C1 segment of cervical spinal cord (tissue), 14 donors: ENCODE measurements at places on chromosomes 13 and 19.

DNA sequence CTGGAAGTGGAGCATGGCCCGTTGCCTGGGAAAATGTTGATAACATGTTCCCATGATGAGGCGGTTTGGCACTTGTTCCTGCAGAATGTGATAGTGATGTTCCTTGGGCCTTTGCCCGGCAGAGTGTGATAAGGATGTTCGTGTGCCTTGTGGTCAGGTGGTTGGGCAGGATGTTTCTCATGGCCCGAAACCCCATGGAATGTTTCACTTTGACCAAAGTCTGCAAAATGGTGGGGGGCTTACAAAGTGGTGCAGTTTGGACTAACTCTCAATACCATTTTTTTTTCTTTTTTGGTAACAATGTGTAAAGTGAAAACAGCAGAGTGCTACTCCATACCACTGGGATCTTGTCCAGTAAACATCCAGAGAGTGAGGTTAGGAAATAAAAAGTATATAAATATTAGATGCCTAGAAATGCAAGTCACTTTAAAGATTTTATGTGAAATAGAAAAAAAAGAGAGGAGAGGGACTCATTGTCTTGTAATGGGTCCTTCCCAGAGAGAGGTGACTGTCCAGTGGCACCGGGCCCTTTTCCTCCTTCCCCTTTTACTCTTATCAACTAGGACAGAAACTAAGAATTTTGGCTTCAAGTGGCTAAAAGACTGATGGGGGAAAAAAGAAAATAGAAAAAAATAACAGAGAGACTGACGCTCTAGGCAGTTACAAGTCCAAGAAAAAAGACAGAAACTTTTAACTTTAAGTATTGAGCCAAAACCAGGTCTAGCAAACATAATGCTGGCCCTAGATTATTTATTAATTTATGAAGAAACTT lies 5.7 kb downstream of the FPR3 start:
- no peak for DNase-seq

GRCh38 chr13:20426766-20427448 lies 98.8 kb downstream of the CRYL1 start:
- DNase-seq: no peak

GRCh38 chr13:112908342-112908741 lies 60.7 kb upstream of the MCF2L start:
- no peak for DNase-seq

- DNase-seq: no peak
Measured at GRCh38 chr13:59963383-59963782, 200.3 kb downstream of the DIAPH3 start.

DNA sequence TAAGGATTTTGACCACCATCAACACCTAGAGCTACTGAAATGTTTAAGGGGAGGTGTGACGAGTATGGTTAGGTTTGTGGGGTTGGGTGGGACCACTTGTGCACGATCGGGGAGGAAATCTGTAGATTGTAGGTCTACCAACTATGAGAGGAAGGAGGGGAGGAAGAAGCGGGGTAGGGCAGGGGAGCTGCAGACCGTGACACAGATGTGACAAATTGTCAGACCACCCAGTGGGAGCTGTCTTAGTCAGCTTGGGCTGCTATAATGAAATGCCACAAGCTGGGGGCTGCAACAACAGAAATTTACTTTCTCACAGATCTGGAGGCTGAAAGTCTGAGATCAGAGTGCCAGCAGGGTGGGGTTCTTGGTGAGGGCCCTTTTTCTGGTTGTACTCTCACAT lies 62.2 kb upstream of the ARGLU1 start:
- no peak for DNase-seq

DNA sequence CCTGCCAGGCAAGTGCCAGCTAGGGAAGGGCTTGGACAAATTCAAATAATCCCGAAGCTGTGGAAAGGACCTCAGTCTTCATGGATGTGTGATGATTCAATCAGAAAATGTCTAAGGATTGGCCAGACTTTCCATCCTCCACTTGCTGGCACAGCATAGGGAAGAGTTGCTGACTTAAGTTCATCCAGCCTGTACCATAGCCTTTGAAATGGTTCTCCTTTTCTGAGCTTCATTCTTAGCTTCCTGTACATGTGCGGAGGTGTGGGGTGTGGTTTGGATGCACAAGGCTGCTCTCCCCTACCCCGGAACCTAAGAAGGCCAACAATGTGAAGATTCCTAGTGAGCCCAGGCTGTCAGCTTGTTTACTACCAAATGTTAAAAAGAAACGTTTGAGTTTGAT lies 959 bp upstream of the IGFL3 start:
- DNase-seq: no peak

DNA sequence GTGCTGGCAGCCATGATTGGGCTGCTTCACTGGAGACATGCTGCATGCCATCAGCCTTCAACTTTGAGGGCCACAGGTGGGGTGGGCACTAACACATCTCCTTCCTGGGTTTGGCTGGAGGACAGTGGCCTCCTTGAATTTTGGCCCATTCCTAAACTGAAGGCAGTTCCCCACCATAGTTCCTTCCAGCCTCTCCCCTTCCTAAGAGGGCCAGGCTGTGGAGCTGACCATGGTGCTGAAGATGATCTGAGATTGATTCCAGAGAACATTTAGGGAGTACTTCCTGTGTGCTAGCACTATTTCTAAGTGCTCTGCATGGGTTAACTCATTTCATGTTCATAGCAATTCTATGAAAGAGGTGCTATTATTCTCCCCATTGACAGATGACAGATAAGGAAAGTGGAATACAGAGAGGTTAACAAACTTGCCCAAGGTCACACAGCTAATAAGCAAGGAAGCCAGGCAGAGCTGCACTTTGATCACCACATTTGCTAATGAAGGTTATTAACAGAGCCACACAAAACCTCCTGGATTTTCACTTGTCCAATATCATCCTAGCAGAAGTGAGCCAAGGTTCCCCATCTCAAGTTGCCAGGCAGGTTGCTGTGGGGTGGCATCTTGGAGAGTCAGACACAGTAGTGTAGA lies 175.3 kb downstream of the ZIC5 start:
- DNase-seq: no peak

GRCh38 chr19:7000816-7001215 lies 20.4 kb downstream of the MBD3L2B start:
- DNase-seq: no peak

GRCh38 chr13:95497381-95497807 lies 55.1 kb upstream of the CLDN10 start:
- peak; percentile 72 for DNase-seq

DNA sequence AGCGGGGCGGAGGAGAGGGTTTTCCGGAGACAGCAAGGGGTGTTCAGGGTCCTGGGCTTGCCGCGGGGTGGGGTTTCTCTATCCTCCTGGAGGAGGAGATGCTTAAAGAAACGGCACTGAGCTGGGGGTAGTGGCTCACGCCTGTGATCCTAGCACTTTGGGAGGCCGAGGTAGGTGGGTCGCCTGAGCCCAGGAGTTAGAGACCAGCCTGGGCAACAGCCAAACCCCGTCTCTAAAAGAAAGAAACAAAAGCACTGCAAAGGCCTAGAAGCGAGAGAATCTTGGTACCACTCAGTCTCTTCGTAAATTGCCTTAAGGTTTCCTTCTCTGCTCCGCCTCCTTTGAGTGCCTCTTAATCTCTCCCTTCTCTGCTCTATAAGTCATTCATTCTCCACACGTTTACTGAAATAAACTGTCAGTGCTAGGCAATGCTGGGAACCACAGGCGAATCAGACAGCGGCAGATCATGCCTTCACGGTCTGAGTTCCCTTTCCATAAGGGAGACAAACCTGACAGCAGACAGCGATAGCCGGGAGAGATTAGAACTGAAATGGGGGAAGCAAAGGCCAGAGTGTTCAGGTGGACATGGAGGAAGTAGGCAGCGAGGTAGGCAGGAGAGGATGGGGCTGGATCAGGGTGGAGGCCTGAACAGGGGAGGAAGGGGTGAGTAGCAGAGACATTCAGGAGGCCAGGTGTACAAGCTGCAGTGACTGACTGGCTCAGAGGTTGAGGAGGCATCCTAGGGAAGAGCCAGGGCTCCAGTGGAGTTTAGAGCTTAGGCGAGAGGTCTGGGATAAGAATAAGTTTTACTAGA lies 580 bp downstream of the EIF3K start:
- DNase-seq: no peak

GRCh38 chr19:48428670-48429069 lies 17.1 kb upstream of the GRWD1 start:
- no peak for DNase-seq

DNA sequence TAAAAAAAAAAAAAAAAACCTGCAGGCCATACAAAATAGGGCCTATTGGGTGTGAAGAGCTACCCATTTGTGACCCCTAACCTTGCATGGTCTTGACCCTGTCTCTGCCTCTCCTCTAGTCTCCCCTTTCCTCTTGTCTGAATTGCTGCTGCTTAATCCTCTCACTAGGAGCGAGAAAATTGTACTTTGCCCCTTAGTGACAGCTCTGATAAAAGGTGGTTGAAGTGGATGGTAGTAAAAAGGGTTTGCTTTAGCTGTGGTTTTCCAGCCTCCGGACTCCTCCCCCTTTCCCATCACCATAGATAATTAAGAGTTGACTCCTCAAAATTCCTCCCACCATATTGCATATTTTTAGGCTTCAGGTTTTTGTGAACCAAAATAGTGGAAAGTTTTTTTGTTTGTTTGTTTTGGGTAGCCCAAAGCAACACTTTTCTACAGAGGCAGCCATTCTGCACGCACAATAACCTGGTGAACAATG lies 23.5 kb downstream of the ACTN4 start:
- DNase-seq: no peak

GRCh38 chr13:42312817-42313431 lies 41.0 kb downstream of the AKAP11 start:
- no peak for DNase-seq

- no peak for DNase-seq
Measured at GRCh38 chr13:96431044-96431581, 341.2 kb downstream of the HS6ST3 start.

- DNase-seq: no peak
Measured at GRCh38 chr13:20847296-20847695, 55.2 kb downstream of the XPO4 start.

DNA sequence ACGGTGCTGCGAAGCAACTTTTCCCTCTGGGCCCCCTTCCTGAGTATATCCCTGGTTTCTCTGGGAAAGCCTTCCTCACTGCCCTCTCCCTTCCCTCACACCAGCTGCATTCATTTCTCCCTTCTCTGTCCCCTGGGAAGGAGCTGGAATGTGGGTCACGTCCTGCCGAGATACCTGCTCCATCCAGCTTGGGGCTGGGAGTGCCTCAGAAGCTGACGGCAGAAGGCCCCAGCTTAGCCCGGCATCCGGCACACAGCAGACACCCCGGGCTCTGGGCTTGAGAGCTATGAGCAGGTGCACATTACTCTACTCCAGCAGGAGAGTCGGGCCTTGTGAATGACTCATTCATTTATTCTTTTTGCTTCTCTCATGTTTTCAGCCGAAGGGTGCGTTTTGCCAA lies 170.6 kb downstream of the TEX29 start:
- DNase-seq: no peak

DNA sequence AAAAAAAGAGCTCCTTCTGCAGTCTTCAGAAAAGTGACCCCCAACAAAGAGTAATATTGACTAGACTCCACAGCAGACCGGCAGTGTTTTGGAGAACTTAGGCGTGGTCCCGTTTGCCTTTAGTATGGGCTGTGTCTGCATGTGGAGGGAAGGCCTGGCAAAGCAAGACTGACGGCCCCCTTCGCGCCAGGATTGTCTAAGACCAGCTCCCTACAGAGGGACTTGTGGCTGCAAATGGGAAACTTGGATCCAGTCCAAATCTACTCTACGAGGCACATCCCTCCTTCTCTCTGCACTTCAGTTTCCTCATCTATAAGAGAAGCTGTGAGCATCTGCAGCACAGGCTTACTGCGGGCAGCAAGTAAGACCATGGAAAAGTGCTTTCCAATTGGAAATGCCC lies 350.0 kb downstream of the ZNF536 start:
- DNase-seq: no peak

DNA sequence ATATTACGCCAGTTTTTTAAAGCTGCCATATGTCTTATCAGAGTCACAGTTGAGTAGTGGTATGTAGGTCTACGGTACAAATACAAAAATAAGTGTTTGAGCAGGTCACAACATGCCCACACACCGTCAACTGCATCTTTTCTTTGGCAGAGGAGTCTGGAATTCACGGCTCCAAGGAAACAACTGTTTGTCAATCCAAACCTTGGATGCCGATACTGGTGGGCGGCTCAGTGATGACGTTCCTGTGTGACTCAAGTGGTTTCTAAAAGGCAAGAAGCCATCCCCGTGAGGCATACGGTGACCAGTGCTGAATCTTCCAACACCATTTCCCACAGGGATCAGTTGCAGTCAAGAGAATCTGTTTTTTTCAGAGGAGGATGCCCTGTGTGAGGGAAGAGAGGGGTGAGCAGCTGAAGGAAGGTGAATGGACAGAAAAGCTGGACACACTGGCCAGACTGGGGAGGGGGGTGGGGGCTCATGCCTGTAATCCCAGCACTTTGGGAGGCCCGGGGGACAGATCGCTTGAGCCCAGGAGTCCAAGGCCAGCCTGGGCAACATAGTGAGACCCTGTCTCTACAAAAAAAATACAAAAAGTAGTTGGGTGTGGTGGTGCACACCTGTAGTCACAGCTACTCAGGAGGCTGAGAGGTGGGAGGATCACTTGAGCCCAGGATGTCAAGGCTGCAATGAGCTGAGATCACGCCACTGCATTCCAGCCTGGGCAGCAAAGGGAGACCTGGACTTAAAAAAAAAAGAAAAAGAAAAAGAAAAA lies 22.8 kb upstream of the CEBPG start:
- no peak for DNase-seq

DNA sequence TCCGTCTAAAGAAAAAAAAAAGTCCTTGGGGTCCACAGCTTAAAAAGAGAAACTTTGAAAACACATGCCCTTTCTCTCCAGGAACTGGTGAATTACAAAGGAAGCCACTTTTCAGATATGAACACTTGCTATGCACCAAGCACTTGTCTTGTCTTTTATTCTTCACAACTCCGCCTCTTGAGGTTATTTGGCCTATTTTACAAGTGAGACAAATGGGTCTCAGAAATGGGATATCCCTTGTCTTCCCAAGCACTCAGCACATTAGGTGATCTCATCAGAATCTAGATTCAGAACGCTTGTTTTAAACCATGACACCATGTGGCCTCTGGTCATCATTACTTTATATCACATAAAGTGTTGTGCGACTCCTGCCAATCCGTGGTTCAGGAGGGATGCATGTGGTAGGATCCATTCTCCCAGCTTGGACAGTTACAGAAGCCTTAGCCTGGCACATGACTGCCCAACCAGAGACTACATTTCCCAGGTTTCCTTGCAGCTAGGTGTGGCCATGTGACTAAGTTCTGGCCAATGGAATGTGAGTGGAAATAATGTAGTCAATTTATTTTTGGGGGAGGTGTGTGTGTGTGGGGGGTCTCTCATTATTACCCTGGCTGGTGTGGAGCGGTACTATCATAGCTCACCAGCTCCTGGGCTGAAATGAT lies 13.9 kb downstream of the TSKS start:
- no peak for DNase-seq
